Myometrial cell (primary cell): ENCODE measurements at places on chromosomes 2 and 18. TPM values are rescaled to one million over a fixed set of nuclear protein-coding genes. Genes with fewer than 3 reads are reported as not detected.

LBX2 gene
- 1.7 and 4.1 TPM in 2 replicates for total RNA-seq

KRTCAP3 gene
- not detected in 2 replicates for total RNA-seq

TTC27 gene
- total RNA-seq = 19.9 and 25.0 TPM in 2 replicates

DNAJC5G gene
- not detected in 2 replicates for total RNA-seq

HOXD11 gene
- 6.6 and 9.4 TPM in 2 replicates for total RNA-seq
